ENCODE measurements at places on chromosomes 1 and 21.

GRCh38 chr1:64046891-64047290 lies 156.5 kb upstream of the UBE2U start:
- no peak for DNase-seq

DNA sequence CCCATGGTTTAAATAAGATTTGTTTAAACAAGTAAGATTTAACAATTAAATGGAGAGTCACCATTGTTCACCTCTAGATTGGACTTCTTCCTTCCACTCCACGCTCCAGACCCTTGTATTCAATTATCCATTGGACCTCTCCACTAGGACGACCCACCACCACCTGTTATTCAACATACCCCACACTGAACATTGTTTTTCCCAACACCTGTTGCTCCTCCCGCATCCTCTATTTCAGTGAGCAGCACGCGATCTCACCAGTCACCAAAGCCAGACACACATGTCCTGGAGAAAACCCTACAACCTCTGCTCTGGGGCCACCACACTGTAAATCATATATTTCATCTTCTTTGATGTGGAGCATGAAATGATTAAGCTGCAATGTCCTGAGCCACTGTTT lies 28.6 kb downstream of the ATP8B2 start:
- no peak for DNase-seq

- DNase-seq = no peak
Measured at GRCh38 chr1:169338617-169339016, 29.0 kb downstream of the NME7 start.

DNA sequence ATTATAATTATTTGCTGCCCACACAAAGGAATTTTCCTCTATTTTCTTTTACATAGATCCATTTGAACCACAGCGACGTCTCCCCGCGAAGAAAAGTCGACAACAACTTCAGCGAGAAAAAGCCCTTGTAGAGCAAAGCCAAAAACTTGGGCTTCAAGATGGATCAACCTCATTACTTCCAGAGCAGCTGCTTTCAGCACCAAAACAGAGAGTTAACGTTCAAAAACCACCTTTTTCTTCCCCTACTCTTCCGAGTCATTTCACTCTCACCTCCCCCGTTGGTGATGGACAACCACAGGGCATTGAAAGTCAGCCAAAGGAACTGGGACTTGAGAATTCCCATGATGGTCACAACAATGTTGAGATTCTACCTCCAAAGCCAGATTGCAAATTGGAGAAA lies 7.2 kb downstream of the GORAB start:
- no peak for DNase-seq

- no peak for DNase-seq
Measured at GRCh38 chr1:173208868-173209267, 1.7 kb upstream of the TNFSF4 start.

- DNase-seq = no peak
Measured at GRCh38 chr1:32741059-32741412, 38.5 kb upstream of the SYNC start.

- no peak for DNase-seq
Measured at GRCh38 chr1:40980453-40981121, 1.1 kb downstream of the CTPS1 start.

GRCh38 chr1:154999571-155000410 lies 2.8 kb upstream of the ZBTB7B start:
- peak; percentile 66 for DNase-seq

DNA sequence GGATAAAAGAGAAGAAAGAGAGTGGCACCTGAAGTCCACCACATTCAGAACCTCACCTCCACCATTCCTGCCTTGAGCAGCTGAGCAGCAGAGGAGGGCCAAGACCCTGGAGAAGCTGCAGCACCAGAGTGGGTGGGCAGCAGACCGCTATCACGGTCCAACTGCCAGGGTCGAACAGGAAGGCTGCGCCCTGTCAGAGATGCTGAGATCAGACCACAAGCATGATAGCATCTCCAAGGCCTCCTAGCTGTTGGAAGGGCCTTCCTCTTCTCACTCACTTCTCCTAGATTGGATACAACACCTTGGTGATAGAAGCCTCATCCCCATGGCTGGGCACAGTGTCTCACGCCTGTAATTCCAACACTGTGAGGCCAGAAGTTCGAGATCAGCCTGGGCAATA lies 12.1 kb upstream of the SLC45A3 start:
- DNase-seq = no peak

DNA sequence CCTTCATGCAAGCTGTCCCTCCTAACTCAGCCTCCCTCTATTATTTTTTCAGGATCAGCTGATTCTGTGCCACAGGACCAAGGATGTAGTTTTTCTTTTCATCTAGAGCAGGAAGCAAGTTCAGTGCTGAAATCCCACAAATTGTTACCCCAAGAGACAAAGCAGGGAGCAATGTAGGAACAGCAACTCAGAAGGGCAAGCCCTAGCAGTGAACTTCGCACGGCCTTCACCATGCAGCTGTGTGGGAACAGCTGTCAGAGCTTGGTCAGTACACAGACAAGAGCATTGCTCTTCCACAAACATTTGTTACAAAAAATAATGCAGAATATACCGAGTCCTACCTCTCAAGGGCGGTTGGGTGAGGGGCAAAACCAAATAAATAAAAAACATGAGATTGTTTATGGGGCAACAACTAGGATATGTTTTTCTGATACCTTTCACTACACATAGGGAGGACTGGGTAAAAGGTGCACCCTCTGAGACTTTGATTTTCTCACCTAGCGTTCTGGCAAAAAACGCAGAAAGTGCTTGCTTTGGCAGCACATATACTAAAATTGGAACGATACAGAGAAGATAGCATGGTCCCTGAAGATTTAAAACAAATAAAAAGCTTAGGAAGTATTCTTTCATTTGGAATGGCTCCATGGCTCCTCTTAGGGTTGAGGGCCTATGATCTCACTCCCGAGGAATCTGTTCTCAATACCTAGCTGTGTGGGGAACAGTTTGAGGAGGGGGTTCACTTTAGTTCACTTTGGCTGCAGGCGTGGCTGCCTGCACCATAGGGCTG lies 37.1 kb upstream of the ANGPTL7 start:
- no peak for DNase-seq

GRCh38 chr1:165468253-165468652 lies 23.3 kb upstream of the RXRG start:
- no peak for DNase-seq

- DNase-seq = no peak
Measured at GRCh38 chr1:94101613-94102525, 19.1 kb downstream of the ABCA4 start.

- no peak for DNase-seq
Measured at GRCh38 chr1:177088966-177089365, 75.5 kb downstream of the ASTN1 start.

- DNase-seq = no peak
Measured at GRCh38 chr1:182213163-182213562, 151.7 kb upstream of the ZNF648 start.

GRCh38 chr1:100902365-100902764 lies 6.5 kb downstream of the SLC30A7 start:
- no peak for DNase-seq

- DNase-seq = peak; percentile 98
Measured at GRCh38 chr1:23800400-23801337, at the start of gene GALE. GALE (minus strand) TSS chr1:23800754; CDS start chr1:23799007, 1,747 bp downstream.

All from stimulated activated CD8-positive, alpha-beta memory T cell treated with anti-CD3 and anti-CD28 coated beads, Interleukin-7, amount 100 ng/mL, for 48 hours (primary cell).